Muscle of back (tissue), 13 donors: ENCODE measurements at places on chromosomes 7 and 10.
A peak's percentile ranks its signal among the peaks of the same experiment; 100 is the strongest.

DNA sequence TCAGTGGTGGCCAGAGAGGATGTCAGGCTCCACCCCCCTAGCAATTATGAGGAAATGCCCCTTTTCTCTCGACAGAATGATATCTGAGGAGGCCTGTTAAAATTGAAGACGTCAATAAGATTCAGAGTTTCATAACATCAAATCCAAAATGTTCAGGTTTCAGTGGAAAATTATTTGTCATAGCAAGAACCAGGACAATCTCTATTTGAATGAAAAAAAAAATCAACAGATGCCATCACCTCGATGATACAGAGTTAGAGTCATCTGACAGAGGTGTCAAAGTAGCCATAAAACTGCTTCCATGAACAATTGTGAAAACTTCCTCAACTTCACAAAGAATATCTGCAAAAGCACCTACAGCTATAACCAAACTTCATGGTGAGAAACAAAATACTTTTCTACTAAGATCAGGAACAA lies 7.7 kb downstream of the TMEM273 start:
- no peak for DNase-seq

- no peak for DNase-seq
Measured at GRCh38 chr7:25812086-25812850, 339.7 kb upstream of the NFE2L3 start.

GRCh38 chr10:109982812-109983211 lies 25.0 kb upstream of the ADD3 start:
- DNase-seq, result no peak

DNA sequence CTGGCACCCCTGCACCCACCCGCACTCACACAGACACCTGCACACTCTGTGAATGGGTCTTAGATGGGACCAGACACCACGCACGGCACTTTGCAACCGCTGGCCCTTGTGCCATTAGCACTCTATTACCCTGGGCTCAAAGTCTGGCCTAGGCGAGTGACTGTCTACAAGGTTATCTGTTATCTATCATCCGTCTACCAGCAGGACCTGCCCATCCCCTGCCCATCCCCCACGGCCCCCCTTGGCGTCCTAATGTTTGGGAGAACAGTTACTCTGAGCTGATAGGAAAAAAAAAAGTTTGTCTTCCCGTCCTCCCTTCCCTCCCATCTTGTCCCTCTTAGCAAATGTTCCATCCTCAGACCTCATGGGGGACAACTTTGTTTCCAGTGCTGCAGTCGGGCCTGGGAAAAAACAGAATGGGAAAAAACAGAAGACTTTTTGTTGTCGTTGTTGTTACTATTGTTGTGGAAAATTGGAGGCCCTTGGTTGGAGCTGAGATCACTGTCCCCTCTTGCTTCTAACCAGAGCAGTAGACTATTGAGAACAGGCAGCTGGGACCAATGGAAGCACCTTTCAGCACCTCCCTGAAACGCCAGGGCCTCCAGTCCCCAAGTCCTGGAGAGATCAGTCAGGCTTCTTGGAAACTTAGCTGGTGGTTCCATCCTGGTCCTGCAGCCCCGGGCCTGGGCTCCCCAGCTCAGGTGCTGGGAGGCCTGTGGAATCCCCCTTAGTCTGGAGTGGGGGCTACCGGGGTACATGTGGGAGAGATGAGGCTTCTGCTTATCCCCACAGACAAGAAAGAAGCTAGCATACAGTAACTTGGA lies 12.2 kb downstream of the UNCX start:
- no peak for DNase-seq

- DNase-seq, result no peak
Measured at GRCh38 chr7:153034791-153035190, 275.2 kb downstream of the ACTR3B start.

GRCh38 chr7:123533553-123533917 lies 860 bp downstream of the IQUB start:
- no peak for DNase-seq

GRCh38 chr7:151405588-151405987 lies 4.2 kb downstream of the WDR86 start:
- no peak for DNase-seq

- DNase-seq, result no peak
Measured at GRCh38 chr10:105585753-105586152, 944.7 kb downstream of the SORCS3 start.

- no peak for DNase-seq
Measured at GRCh38 chr10:98276311-98276710, 8.3 kb upstream of the LOXL4 start.

DNA sequence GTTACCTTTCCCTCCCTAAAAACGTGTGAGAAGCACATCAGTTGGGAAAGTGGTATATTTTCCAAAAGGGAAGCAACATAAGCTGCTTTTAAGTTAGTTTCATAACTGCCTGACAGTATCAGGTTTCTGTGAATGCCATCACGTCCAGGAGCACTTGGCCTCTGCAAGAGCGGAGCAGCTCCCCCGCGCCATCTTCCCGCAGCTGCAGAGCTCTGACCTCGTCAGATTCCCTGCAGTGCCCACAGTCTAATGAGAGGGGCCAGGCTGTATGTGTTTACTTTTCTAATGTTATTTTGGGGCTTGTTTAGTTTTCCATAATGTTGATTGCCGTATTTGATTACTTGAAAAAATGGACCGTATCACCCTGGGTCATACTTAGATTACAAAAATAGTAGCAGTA lies 74.2 kb downstream of the MGMT start:
- DNase-seq, result peak; percentile 42

GRCh38 chr10:128526791-128527375 lies 400.7 kb upstream of the MKI67 start:
- peak; percentile 63 for DNase-seq

DNA sequence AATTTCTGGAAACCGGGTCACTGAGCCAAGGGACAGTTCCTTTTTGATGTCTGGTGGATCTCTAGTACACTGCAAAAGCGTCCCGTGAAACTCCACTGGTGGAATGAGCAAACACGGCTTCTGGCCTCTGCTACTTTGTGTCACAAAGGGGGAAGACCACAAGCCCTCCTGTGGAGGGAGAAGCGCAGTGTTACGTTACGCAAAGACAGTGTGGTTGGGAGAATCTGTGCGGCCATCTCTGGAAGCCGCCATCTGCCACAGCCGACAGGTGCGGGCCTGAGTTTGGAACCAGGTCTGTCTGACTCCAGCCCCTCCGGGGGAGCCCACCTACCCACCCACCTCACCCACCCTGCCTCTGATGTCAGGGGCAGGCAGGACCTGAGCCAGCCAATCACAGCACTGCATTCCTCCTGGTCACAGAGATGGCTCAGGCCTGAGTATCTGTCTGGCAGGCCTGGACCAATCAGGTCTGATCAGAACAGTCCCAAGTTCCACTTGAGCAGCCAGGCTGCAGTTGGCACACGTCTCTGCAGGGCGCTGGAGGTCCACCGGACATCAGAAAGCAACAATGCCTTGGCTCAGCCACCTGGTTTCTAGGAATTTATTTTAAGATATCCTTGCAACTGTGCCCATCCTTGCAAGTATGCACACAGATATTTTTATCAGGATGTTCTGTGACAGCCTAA lies 3.0 kb upstream of the CYP2W1 start:
- DNase-seq, result no peak

DNA sequence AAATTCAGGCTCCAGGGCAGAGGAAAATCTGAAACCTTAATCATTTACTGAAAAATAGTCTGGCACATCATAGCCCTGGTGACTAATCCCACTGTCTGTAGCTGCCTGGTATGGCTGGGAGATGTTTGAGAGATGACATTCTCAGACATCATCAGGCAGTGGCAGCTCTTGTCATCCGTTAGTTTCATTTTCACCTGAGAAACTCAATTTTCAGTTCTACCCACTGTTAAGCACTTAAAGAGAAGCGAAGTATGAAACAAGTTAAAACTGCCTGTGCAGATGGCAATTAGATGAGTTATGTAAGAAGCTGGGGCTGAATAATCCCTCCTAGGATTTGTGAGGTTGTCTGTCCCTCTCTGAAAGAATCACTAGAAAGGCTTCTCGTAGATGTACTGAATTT lies 150.2 kb downstream of the NSUN6 start:
- peak; percentile 13 for DNase-seq

DNA sequence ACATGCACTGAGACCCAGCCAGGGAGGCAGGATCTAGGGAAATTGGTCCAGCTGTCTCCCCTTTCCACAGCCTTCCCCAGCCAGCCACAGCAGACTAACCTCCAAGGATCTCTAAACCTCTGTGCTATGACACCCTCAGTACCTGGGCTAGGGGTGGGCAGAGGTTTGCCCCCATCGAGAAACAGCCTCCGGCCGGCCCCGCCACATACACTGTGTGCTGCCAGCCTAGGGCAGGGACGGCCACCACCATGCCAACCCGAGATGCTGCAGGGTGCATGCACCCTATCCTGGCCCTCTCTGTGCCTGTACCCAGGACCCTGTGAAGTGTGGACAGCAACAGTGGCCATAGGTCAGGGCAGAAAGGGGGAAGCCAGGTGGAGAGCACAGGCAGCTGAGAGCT lies 58.1 kb downstream of the PARP12 start:
- no peak for DNase-seq

GRCh38 chr10:128932071-128932820 lies 534.8 kb upstream of the MGMT start:
- no peak for DNase-seq

- DNase-seq, result no peak
Measured at GRCh38 chr7:154372011-154372601, 319.9 kb downstream of the DPP6 start.

- DNase-seq, result no peak
Measured at GRCh38 chr7:97118306-97118917, 914 bp downstream of the SDHAF3 start.

DNA sequence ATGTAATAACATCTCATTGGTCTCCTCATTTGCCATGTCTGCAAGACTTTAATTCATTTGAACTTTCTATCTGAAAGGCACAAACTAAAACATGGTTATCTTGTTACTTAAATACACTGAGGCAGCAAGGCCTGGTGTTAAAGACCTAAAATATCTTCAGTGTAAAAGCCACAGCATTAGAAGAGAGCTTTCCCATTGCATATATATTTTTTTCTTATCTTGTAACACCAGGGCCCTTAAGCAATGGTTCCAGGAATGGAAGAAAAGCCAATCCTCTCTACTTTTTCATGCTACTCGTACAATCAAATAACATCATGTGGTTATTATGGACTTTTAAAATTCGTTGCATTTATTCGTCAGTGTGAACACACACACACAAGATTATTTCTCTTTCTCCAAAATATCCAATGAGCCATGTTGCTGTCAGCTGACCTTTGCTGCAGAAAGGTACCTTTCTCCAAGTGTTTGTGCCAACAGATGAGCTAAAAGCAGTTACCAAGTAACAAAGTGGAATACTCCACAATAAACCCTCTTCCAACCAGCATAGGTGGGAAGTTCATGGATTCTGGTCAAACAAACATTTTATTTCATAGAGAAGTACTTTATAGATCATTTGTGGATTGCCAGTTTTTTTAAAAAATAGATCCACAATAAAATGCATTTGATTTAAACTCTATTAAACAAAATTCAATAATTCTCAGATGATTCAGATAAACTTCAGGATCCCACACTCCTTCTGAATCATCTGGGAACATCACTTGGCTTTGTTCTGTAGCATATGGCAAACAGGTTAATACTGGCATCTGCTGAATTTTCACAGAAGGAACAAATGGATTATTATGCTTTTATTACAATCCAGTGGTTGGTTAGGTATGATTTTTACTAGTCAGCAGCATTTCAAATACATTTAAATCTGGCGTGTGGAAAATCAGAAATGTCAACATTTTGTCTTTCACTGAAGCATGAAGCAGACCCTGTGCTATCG lies 63.3 kb upstream of the AGBL3 start:
- DNase-seq, result no peak

DNA sequence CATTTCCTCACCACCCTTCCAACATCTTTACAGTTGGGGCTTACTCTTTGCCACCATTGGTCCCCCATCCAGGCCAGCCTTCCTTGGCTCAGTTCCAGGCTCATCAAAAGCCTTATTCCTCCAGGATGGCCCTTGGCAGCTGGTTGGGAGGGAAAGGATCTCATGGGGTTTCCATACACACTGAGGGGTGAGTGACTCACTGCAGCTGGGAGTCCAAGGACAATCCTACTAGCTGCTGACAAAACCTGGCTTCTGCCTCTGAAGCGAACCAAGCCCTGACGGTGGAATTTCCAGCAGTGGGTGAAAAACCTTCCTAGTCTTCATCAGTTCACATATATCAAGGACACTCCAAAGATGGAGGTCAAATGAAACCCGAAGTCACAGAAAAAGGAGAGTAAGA lies 22.9 kb downstream of the CRHR2 start:
- DNase-seq, result no peak

- no peak for DNase-seq
Measured at GRCh38 chr10:16915300-16915699, 98.1 kb upstream of the RSU1 start.

DNA sequence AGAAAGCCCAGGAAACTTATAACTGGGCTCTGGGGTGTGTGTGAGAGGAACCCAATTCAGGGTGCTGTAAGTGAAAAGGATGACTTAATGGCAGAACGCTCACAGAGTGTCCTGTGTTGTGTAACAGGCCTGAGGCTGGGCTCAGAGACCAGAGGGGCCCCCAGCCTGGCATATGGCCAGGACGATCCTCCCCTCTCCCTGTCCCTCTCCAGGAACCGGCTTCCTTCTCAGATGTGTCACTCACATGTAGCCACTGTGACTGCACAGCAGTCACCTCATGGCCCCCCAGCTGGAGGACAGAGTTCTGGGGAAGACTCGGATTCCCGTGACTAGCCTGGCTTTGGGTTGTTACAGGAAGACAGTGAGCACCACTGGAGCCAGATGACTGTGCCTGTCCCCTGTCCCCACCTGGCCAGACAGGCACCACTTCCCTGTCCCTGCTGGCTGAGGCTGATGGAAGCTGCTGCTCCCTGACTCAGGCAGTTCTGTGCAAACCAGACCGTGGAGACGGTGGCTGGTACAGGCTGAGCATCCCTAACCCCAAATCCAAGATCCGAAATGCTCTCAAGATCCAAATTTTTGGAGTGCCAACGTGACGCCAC lies 220.5 kb downstream of the MLLT10 start:
- no peak for DNase-seq

DNA sequence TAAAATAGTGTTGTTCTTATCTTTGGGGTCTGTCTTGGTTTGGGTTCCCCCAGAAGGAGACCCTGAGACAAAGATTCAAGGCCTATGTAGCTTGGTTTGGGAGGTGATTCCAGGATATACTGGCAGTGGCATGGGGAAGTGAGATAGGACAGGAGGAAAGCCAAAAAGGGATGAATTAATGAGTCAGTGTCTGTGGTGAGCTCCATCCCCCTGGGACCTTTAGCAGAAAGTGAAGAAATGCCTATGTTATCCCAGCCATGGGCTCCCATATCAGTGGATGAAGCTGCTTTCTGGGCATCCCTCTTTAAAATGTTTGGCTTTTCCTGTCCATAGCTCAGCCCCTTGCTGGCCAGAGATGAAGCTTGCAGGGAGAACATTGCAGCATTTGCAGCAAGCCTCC lies 217.0 kb upstream of the CTBP2 start:
- no peak for DNase-seq

DNA sequence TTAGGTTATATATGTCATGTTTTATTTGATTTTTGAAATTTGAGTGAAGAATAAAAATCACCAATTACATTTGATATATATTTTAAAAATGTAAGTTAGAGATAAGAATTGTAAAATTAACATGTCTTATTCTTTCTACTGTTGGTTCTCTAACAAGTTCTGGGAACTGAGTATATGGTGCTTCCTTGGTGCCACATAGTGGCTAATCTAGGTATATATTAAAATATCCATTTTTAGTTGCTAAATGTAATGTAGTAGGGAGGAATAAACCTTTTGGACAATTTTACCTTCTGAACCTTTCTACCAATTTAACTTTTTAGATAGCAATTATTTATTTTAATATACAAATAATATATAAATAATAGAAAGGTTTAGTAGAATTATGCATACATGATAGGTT lies 17.5 kb downstream of the CFAP69 start:
- peak; percentile 25 for DNase-seq
